ENCODE measurements at places on chromosomes 5 and 9.
A peak's percentile ranks its signal among the peaks of the same experiment; 100 is the strongest.

DNA sequence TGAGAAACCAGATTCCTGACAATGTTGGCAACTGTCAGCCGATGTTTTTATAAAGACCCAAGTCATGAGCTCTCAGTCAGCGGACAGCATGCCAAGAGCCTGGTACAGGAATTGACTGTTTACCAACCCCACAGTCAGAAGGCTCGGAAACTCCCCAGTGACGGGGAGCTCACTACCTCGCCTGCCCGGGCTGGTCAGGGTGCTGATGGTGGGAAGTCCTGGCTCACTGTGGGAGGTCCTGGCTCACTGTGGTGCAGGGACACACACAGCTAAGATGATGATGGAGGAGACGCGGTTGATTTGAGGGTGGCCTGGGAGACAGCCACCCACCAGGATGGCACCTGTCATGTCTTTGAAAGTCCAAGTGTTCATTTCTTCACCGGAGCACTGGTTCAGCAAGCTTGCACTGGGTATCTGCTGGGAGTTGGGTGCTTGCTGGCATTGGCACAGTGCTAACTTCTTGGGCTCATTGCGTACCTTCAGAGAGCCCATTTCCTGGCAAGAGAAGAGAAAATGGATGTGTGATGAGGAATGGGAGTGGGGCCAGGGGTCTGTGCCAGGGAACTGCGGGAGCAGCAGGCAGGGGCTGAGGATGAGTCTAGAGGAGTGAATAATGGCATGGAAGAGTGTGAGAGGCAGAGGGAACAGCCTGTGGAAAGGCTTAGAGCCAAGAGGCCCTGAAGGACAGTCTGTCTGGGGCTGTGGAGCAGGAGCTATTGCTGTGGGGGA, 15.3 kb downstream of the ASS1 start:
- no peak for DNase-seq

- DNase-seq = no peak
Measured at GRCh38 chr9:5922192-5922591, 31.5 kb downstream of the MLANA start.

DNA sequence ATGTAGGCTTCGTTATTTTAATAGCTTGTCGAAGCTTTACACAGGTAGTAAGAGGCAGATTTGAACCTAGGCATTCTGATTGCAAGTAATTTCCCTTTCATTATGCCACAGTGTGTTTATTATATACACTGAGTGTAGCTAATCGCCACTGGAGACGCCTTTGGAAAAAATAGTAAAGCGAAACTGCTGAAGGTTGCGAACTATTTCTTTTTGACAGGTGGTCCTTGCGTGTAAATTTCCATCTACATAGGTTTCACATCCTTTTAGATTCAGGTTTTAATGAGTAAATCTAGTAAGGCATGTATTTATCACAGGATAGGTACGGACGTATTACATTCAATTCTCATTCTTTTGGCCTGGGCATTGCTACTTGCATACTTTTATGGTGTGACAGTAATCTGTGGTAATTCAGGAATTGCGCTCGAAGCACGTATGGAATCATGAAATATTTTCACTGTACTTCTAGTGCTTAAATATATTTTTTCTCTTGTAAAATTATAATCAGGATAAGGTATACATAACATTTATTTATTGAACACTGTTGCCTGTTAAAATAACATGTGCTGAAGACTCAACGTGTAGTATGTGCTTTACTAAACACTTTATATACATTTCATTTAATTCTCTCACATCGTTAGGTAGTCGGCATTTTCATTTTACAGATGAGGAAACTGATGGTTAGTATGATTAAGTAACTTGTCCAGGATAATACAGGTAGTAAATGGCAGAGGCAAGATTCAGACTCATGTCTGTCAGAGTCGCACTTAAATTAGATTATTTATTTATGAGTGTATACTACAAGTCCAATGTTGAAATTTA, 1.8 kb downstream of the MARCHF6 start:
- peak; percentile 19 for DNase-seq

DNA sequence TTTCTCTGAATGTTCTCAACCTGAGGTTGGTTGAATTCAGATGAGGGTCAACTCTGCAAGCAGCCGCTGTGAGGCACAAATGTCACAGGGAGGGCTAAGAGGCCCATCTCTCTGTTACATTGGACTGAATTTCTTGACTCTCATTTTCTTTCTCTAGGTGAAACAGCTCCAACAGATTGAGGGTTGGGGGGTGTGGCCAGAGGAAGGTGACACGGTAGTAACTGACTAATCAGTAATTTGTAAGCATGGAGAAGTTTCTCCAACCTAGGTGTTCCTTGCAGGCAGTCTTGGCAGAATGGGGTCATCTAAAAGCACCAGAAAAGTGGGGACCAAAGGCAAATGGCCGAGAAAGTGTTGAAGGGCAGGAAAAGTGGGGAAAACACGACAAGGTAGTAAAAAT, 16.8 kb downstream of the CCT5 start:
- no peak for DNase-seq

DNA sequence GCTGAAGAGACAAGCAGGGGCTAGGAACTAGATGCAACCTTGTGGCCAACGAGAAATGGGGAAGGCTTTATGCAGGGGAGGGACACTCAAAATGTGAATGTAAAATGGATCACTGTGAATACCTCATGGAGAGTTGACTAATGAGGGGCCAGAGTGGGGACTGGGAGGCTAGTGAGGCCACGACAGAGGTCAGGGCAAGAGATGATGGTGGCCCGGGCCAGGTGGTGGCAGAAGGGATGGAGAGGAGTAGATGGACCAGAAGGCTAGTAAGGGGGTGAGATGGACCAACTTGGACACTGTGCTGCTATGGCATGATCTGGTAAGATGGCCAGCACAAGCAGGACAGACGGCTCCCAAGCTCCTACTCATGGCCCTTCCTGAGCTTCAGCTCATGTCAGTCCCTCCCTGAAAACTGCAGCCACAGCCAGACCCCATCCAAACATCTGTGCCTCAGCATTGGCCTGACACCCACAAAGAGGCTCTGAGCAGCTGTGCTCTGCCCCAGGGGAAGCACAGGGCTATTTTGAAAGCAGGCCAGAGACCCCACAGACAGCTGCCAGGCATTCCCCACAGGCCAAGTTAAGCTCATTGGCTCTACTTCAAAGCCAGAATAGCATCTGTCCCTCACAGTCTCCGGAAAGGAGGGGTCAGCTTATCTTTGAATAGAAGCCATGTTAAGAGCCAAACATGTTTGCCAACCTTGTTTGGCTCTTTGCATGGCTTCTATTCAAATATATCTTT, 22.1 kb downstream of the P4HA2 start:
- DNase-seq = no peak

DNA sequence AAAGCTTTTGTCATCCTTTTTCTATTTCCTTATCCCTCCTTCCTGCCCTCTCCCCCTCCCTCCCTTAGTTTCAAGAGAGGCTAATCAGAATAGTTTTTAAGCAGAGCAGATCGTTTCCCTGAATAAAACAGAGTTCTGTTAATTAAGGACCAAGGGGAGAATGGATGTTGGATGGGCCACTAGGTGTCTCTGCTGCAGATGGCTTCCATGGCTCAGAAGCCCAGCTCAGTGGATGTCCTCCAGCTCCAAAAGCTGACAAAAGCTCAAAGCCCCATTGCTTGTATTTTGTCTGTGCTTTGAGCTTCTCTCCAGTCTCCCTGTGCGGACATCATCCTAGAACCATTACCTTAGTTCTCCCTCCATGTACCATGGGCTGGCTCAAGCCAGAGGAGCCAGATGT, 21.0 kb upstream of the NPR3 start:
- no peak for DNase-seq

GRCh38 chr9:133029994-133030316, 842 bp upstream of the GTF3C5 start:
- DNase-seq = no peak

- DNase-seq = no peak
Measured at GRCh38 chr5:36957953-36958537, 81.5 kb downstream of the NIPBL start.

DNA sequence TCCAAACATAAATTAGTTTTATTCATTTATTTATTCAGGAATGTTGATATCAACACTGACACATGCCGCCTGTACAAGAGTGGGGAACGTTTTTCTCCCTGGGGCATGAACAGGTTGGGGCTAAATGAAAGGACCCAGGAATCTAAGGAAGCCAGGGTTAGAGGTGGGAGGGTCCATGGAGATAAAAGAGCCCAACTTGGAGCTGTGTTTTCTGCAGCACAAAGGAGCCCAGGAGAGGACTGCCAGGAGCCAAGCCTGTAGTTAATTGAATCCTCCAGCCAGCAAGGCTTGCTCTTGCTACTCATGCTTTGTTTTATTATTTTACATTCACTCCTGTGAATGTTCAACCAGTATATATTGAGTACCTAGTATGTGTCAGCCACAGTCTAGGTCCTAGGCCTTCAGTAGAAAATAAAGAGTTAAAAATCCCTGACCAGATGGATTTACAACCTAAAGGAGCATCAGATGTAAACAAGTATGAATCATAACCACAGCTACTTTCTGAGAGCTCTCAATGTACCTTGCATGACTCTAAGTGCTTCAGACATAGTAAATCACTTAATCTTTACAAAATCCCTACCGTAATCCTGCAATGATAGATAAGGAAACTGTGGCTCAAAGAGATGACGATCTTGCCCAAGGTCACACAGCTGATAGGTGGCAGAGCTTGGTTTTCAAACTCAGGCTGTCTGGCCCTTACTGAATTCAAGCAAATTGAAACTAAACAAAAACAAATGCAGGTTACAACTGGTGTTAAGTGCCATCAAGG, 69.8 kb downstream of the ASTN2 start:
- DNase-seq = no peak

DNA sequence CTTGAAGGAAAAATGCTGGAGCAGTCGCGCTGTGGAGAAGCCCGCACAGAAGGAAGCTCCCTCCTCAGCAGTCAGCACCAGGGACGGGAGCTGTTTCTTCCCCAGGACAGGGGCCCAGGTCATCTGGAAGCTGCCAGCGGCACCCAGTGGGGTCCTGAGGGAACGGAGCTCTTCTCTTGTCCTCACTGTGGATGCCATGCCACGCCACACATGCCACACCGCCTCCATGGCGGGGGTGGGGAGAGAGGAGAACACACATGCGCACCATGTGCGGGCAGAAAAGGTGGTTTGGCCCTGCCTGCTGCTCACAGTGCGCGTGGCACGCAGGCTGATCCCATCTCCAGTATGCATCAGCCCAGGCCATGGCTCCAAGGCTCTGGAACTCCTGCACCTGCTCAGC, 41.7 kb upstream of the ZNF354B start:
- DNase-seq = no peak

DNA sequence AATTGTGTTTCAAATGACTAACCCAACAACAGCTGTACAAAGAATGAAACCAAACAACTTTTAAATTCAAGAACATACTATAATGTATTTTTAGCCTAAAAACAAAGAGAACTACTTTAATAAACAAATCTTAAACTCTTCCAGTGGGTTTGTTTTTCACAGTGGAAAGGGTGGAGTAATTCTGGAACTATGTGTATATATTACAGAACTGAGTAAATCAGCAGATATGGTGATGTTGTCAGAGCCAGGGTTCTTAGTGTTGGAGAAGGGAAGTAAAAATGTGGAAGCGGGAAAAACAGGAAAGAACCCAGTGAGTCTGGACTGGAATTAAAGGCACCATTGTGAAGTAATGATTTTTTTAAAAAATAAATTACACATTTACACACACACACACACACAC, 144.9 kb downstream of the CDK5RAP2 start:
- DNase-seq = no peak

DNA sequence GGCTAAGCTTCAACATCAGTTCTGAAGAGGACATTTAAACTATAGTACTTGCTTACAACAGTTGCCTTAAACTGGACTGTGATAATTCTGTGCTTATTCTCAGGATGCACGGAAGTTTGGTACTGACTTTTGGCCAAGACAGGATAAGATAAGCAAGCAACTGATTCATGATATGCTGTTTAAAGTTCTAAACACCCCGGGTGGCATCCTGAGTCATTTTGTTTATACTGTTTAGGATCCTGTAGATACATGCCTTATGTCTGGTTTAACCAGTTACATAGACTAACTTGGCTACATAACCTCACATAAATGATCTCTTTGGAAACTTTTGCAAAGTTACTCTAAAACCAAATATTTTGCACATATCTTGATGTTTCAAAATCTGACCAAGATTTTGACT, 95.9 kb downstream of the CDH9 start:
- peak; percentile 86 for DNase-seq

DNA sequence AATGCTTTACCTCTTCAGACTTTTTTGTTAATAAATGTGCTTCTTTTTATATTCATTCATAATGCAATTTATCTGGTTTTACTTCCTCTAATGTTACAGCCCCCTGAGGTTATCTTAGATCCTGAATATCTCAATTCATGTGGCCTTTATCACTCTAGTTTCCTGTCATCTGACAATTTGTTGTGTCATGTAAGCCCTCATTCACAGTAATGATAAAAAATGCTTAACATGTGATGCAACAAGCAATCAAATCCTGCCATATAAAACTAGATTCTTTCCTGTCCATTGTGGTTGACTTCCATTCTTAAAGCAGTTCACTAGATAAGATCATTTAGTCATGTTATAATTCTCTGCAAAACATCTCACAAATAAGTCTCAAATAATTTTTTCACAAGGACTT, 991.2 kb upstream of the ACO1 start:
- DNase-seq = no peak

GRCh38 chr9:126773004-126773607, 31.7 kb upstream of the ZBTB43 start:
- DNase-seq = no peak

DNA sequence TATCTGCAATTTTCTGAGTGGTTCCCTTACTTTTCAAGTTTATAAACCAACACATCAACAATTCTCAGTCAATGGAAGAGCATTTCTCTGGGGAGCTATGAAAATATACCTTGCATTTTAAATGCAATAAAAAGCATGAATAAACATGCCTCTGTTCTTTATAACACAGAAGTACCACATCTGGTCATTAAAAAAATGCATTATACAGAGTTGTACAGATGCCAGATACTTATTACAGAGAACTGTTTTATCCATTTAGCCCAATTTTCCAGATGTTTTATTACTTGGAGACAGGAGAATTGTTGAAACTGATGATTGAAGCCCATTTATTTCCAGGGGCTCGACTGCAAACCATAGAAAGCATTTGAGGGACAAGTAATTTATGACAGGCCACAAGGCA, 19.2 kb upstream of the HEXB start:
- no peak for DNase-seq

- DNase-seq = no peak
Measured at GRCh38 chr5:131366428-131366827, 102.6 kb downstream of the CDC42SE2 start.

- peak; percentile 32 for DNase-seq
Measured at GRCh38 chr5:92518318-92518904, 1062.6 kb downstream of the NR2F1-AS1 start.

All from brain microvascular endothelial cell (primary cell).